GM06990 (cell line): ENCODE measurements at places on chromosomes 11 and 22.

- no peak for DNase-seq
Measured at GRCh38 chr22:49321477-49322055, 506.1 kb downstream of the BRD1 start.

GRCh38 chr11:100908746-100909145 is 220.9 kb downstream of the PGR start:
- DNase-seq = no peak

DNA sequence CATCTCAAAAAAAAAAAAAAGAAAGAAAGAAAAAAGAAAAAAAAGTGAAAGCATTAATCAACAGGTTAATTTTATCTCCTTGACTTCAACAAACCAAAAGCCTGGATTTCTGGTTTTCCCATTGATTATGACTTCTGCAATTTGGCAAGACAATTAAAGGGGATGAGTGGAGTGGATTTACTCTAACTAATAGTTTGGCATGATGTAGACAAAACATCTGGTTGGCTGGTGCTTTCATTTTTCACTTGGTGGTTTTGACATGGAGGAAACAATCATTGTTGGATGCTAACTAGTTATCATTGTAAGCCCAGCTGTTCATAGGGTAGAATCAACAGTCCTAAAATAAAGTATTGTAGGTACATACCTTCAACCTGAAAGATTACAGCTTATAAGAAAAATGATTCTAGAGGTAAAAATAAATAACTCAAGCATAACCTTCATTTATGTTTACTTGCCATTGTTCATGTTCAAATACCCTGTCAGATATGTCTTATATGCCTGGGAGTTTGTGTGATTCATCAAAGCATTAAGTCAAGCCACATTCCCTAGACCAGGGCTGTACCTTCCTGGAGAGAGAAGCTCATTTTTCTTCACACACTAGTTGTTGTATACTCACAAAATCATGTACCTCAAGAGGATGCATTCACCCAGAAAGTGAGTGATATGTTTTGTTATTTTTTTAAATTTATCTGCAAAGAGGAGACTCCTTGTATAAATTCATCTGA is 15.1 kb downstream of the FIBIN start:
- no peak for DNase-seq

GRCh38 chr11:95269036-95269819 is 38.2 kb upstream of the SESN3 start:
- no peak for DNase-seq

GRCh38 chr11:124798991-124799347 is 1.2 kb downstream of the MSANTD2 start:
- DNase-seq = no peak

GRCh38 chr22:37771702-37772427 is 35.9 kb upstream of the GCAT start:
- no peak for DNase-seq
